ENCODE measurements at places on chromosomes 5 and 9. TPM values are rescaled to one million over a fixed set of nuclear protein-coding genes. Genes with fewer than 3 reads are reported as not detected.

OR13C9 gene
- total RNA-seq = not detected

DNA sequence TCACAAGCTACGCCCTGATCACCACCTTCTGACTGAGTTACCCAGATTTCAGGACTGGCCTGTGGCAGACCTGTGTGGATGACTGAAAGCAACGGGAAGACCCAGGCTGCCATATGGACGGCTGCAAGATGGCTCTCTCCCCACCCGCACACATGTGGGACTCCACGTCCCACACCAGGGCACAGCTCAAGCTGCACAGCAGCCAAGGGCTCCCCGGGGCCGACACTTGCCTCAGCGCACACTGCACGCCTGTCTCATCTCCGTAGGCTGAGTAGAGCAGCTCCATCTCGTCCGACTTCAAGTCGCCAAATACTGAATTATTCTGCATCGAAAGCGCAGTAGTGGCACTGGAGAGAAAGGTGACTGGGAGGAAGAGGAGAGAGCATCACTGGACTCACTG lies 14.5 kb downstream of the BRD9 start:
- H3K27ac ChIP-seq = no peak overlapping the region
- no peak for DNase-seq
- H3K4me3 ChIP-seq = no peak overlapping the region
- H3K27me3 ChIP-seq = no peaks in the 10 kb centered on the region
- peaks cover 18% of the 10 kb centered on the region for H3K4me1 ChIP-seq

- no peaks in the 10 kb centered on the region for H3K36me3 ChIP-seq
- H3K27me3 ChIP-seq = no peaks in the 10 kb centered on the region
- no peak overlapping the region for H3K4me3 ChIP-seq
Measured at GRCh38 chr9:24127519-24127918, 301.5 kb upstream of the ELAVL2 start.

- H3K27me3 ChIP-seq = peaks cover 2% of the 10 kb centered on the region
- no peak overlapping the region for H3K27ac ChIP-seq
- H3K4me3 ChIP-seq = no peak overlapping the region
- H3K4me1 ChIP-seq = no peaks in the 10 kb centered on the region
Measured at GRCh38 chr5:174571662-174572397, 152.6 kb upstream of the MSX2 start.

SKIC3 gene
- total RNA-seq = 70.7 TPM

- H3K36me3 ChIP-seq = no peaks in the 10 kb centered on the region
- peaks cover 19% of the 10 kb centered on the region for H3K27me3 ChIP-seq
- no peak overlapping the region for H3K4me3 ChIP-seq
- peaks cover 2% of the 10 kb centered on the region for H3K4me1 ChIP-seq
Measured at GRCh38 chr9:134265078-134265477, 61.2 kb upstream of the RXRA start.

DNA sequence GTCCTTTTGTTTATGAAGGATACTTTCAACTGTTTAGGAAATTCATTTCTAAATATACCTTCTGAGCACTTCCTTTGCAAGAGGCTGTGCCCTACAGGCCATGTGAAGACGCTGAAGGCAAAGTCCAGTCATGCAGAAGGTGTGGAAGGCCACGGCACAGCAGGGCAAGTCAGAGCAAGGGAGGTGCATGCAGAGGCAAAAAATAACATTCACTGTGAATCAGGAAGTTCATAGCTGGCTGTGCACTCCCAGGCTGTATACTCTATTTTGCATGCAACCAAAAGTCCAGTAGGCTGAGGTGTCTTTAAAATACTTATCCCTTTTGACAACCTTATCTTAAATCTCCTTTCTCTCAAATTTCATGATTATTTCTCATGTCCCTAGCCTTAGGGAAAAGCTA lies 50.3 kb downstream of the GNAQ start:
- H3K36me3 ChIP-seq = no peaks in the 10 kb centered on the region

GRCh38 chr5:8135742-8136141 lies 266.8 kb downstream of the MTRR start:
- no peak for DNase-seq
- H3K27me3 ChIP-seq = no peaks in the 10 kb centered on the region
- no peak overlapping the region for H3K4me3 ChIP-seq
- no peaks in the 10 kb centered on the region for H3K4me1 ChIP-seq
- no peaks in the 10 kb centered on the region for H3K36me3 ChIP-seq
- H3K27ac ChIP-seq = no peak overlapping the region

Data from activated CD4-positive, alpha-beta memory T cell treated with anti-CD3 and anti-CD28 coated beads, Interleukin-2, amount 10 ng/mL, durations not matched to agents 7 days and 5 days (primary cell).